Stimulated activated CD4-positive, alpha-beta T cell treated with anti-CD3 and anti-CD28 coated beads, Interleukin-1b, Interleukin-23, amount 100 ng/mL, for 1 hour (primary cell): ENCODE measurements at places on chromosomes 5 and 9.
A peak's percentile ranks its signal among the peaks of the same experiment; 100 is the strongest.

GRCh38 chr5:52787600-52788504 is at the start of the genes ITGA1 and PELO:
Gene ITGA1, plus strand, starts transcription at chr5:52787916. Its CDS starts 438 bp downstream, at chr5:52788354.
Gene PELO, plus strand, starts transcription at chr5:52787916. Its CDS starts 12,479 bp downstream, at chr5:52800395.
- peak; percentile 33 for DNase-seq

GRCh38 chr9:19442240-19442639 is 33.4 kb downstream of the ACER2 start:
- DNase-seq: no peak

GRCh38 chr5:170741801-170742200 is 41.7 kb upstream of the GABRP start:
- DNase-seq: no peak

GRCh38 chr5:67015541-67016191 is 180.9 kb downstream of the CD180 start:
- DNase-seq: no peak

DNA sequence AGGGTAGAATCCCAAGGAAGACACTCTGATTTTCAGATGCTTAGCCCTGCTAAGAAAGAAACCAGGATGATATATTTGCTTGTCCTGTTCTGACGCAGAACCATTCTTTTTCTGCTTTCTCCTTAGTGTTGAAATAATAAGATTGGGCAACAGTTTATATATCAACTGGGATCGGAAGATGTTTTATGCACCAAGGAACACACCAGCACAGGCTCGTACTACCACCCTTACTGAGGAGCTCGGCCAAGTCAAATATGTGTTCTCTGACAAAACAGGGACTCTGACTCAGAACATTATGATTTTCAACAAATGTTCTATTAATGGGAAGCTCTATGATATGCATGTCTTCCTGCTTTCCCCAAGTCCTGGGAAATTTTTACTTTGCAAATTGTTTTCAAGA is 19.0 kb upstream of the RUSC2 start:
- no peak for DNase-seq

GRCh38 chr5:72649449-72649848 is 142.2 kb upstream of the ZNF366 start:
- DNase-seq: no peak

GRCh38 chr5:134145779-134146581 is 30.8 kb downstream of the SKP1 start:
- DNase-seq: peak; percentile 60
